ENCODE measurements at places on chromosomes 5 and 9. TPM values are rescaled to one million over a fixed set of nuclear protein-coding genes. Genes with fewer than 3 reads are reported as not detected.

DNA sequence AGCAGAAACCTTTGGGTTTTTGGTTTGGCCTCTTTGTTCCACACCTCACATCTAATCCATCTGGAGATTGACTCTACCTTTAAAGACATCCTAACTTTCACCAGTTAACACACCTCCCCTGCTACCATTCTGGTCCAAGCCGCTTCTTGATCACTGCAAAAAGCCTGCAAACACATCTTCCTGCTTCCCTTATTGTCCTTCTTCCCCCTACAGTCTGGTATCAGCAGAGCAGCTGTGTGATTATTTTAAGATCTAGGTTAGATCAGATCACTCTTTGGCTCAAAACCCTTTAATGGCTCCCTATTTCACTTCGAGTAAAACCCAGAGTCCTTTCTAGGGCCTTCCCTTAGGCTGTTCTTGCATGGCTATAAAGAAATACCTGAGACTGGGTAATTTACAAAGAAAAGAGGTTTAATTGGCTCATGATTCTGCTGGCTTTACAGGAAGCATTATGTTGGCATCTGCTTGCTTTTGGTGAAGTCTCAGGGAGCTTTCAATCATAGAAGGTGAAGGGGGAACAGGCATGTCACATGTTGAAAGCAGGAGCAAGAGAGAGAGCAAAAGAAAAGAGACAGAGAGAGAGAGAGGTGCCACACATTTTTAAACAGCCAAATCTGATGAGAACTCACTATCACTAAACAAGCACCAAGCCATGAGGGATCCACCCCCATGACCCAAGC lies 1.5 kb upstream of the TEX10 start:
- no peak overlapping the region for H3K4me3 ChIP-seq
- DNase-seq, result no peak
- no peaks in the 10 kb centered on the region for H3K36me3 ChIP-seq

STC2 gene
- 1,121 TPM for total RNA-seq

GRCh38 chr5:149732324-149733128 lies 2.4 kb downstream of the PPARGC1B start:
- peak overlapping the region; percentile 78 for H3K4me3 ChIP-seq
- H3K27ac ChIP-seq, result peak overlapping the region; percentile 59
- H3K27me3 ChIP-seq, result no peaks in the 10 kb centered on the region
- H3K4me1 ChIP-seq, result peaks cover 9% of the 10 kb centered on the region
- no peak for DNase-seq
- H3K36me3 ChIP-seq, result no peaks in the 10 kb centered on the region

PCDHA1 gene
- not detected for total RNA-seq

DNA sequence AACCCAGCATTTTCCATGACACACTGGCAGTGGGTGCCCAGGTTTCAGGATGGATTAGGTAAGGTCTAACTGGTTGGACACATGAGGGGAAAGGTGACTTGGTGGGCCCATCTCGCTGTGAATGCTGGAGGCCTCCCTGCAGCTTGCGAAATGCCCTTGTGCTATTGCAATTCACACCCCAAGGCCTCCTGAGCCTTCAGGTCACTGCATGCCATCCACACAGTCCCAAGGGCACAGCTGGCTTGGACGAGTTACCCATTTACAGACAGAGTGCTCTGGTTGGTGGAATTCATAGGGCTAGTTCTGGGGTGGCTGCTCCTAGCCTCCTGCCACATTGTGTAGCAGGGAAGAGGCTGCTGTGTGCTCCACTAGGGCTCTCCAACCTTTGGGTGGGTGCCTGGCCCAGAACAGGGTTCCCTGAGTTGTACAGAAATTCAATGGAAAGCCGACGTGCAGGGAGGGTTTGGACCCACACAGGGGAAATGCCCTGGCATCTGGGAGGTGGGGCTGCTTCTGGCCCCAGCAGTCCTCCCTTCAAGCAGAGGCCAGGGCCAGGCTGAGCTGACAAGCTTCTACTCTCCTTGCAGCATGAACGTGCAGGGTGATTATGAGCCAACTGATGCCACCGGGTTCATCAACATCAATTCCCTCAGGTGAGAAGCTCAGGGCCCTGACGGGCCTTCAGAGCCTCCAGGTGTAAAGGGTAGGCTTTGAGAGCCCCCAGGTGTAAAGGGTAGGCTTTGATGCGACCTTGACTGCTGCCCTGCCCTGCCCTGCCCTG lies 54.3 kb downstream of the ASS1 start:
- H3K27me3 ChIP-seq, result no peaks in the 10 kb centered on the region
- no peak overlapping the region for H3K27ac ChIP-seq
- DNase-seq, result no peak
- no peaks in the 10 kb centered on the region for H3K4me1 ChIP-seq

- peaks cover 34% of the 10 kb centered on the region for H3K4me1 ChIP-seq
- H3K4me3 ChIP-seq, result no peak overlapping the region
- no peak overlapping the region for H3K27ac ChIP-seq
- no peak for DNase-seq
- H3K27me3 ChIP-seq, result no peaks in the 10 kb centered on the region
Measured at GRCh38 chr5:54616031-54616430, 98.5 kb downstream of the SNX18 start.

Data from chondrocyte (in vitro differentiated cells).